ENCODE measurements at places on chromosomes 12 and 14. TPM values are rescaled to one million over a fixed set of nuclear protein-coding genes. Genes with fewer than 3 reads are reported as not detected.
A peak's percentile ranks its signal among the peaks of the same experiment; 100 is the strongest.

GRCh38 chr14:95330591-95331370 is 11.1 kb upstream of the CLMN start:
- no peak for DNase-seq

DNA sequence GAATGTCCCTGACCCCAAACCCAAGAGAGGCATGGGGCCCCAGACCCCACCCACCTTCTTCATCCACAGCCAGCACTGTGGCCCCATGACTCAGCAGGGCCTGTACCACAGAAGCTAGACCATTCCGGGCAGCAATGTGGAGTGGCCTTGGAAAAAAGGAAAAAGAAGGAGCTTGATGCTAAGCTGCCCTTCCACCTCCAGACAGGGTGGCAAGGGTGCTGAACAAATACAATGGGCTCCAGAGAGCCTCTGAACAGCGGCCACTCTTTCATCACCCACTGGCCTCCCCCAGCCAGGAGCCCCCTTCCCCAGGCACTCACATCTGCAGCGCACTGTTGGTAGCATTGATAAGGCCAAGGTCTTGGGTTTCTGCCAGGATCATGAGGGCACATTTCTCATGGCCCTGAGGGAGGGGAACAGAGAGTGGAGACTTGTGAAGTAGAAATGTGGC is 13.9 kb downstream of the SLC39A5 start:
- no peak for DNase-seq

DNA sequence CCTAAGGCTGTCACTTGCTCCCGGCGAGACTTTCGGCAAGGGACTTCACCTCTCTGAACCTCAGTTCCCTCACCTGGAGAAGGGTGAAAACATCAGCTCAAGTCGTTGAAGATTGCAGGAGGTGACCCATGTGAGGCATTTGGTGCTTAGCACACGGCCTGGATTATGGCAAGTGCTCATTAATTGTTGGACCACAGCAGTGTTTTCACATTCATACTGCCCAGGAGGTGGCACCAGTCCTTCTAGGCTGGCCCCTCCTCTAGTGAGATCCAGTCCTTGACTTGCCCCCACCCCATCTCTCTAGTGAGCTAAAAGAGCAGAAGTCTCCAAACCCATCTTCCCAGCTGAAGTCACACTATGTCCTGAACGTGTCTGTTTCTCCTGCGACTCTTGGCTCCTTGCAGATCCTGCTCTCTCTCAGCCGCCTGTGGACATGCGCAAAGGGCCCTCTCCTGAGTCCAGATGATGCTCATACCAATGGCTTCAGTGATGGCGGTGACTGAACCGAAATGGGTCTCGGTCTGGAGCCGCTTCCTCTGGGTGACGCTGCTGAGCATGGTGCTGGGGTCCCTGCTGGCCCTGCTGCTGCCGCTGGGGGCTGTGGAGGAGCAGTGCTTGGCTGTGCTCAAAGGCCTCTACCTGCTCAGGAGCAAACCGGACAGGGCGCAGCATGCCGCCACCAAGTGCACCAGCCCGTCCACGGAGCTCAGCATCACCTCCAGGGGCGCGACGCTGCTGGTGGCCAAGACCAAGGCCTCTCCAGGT is 1.6 kb downstream of the FICD start:
- DNase-seq, result peak; percentile 36

Gene AVPR1A
- total RNA-seq, result not detected

DNA sequence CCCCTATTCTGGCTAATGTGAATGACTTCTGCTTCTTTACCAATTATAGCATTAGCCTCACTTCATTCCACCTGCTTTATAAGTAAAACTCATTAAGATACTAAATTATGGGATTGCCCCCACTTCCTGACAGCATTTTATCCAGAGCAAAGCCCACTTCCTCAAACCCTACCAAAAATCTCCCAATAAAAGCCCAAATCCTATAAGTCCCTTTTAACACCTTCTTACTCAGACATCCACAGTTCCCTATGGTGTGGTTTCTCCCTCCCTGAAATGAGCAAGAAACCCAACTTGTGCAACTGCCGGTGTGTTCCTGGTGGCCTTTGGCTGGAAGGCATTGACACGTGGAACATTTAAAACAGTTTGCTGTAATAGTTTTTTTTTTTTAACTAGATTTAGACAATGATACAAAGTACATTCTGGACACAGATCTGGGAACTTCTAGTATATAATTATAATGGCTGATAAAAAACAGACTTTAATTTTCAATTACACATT is 53.1 kb downstream of the BRMS1L start:
- DNase-seq, result no peak

Gene NANOG
- total RNA-seq, result not detected

Gene CCND2
- not detected for total RNA-seq

- DNase-seq, result no peak
These were observed 361.5 kb downstream of the EGLN3 start for GRCh38 chr14:33589334-33589733.

- DNase-seq, result no peak
These were observed 289.1 kb downstream of the RPS29 start for GRCh38 chr14:49297102-49297501.

GRCh38 chr12:70671698-70672097 is 34.5 kb upstream of the PTPRB start:
- DNase-seq, result no peak

- DNase-seq, result no peak
These were observed 44.0 kb downstream of the TRAFD1 start for GRCh38 chr12:112169161-112169872.

- no peak for DNase-seq
These were observed 9.4 kb downstream of the TNFRSF1A start for GRCh38 chr12:6332459-6332858.

Gene APOLD1
- total RNA-seq, result 29.5 TPM

Gene KRT72
- not detected for total RNA-seq

- no peak for DNase-seq
These were observed 45.7 kb downstream of the WDR20 start for GRCh38 chr14:102185360-102185759.

DNA sequence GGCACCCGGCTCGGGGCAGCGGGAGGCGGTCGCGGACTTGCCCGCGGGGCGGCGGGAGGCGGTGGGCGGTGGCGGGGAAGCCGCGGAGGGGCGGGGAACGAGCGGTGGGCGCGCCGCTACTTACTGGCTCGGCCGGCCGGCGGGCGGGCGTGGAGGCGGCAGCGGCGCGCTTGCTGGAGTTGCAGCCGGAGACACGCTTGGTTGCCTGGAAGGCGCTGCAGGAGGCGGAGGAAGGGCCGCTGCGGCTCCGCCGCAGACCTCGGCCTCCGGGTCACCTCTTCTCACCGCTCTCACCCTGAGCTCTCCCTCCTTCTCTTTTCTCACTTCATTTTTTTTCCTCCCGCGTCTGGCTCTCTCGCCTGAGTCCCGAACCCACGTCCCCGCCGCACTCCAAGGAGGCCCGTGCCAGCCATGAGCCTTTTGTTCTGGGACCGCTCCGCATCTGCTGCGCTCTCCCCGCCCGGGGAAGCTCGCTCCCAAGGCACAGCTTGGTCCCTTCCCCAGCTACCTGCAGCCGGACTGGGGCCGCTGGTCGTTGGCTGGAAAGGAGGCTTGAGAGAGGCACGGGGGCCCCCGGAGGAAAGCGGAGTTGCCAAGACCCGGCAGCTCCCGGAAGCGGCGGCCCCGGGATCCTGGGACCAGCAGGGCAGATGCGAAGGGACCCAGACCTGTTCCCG is 592 bp upstream of the KCNK10 start:
- DNase-seq, result peak; percentile 84

DNA sequence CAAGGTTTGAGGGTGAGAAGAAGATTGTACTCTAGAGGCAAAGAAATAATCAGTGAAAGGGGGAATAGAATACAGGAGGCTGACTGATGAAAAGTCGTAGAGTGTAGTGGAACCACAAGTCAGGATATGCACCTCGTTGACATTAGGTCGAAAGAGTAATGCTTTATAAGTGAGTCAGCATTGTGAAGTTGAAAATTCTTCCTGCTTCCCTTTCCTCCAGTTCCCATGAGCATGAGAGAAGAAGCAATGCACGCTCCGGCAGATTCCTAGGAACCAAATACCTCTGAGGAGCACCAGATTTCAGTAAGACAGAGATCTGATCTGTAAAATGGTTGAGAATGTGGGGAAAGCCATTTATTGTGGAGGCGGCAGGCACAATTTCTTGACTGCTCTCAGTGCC is 16.5 kb downstream of the CCER1 start:
- no peak for DNase-seq
